GM12864 (cell line): ENCODE measurements at places on chromosomes 7 and 10.

- no peak for DNase-seq
These were observed 67.0 kb downstream of the WDR37 start for GRCh38 chr10:1123198-1123597.

GRCh38 chr7:31104361-31105255, 52.5 kb downstream of the ADCYAP1R1 start:
- no peak for DNase-seq

GRCh38 chr10:70435241-70436085, 6.0 kb downstream of the NODAL start:
- no peak for DNase-seq

DNA sequence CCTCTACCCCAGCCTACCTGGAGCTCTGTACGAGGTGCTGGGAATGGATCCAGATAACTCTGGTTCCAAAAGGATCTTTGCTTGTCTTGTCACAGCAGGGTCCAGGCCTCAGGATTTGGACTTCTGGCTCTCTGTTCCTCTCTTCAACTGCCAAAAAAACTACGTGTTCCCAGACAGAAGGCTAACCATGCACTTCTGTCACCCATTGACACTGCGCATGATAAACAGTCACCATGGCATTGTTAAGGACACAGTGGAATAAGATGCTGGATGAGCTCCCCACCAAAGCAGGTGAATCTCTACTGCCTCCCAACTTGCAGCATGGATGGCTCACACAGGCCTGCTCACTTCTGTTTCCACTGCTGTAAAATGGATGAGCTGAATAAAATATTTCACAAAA, 637.9 kb downstream of the TNS3 start:
- no peak for DNase-seq

- DNase-seq, result no peak
These were observed 355.1 kb downstream of the GALNT17 start for GRCh38 chr7:71486856-71487628.

DNA sequence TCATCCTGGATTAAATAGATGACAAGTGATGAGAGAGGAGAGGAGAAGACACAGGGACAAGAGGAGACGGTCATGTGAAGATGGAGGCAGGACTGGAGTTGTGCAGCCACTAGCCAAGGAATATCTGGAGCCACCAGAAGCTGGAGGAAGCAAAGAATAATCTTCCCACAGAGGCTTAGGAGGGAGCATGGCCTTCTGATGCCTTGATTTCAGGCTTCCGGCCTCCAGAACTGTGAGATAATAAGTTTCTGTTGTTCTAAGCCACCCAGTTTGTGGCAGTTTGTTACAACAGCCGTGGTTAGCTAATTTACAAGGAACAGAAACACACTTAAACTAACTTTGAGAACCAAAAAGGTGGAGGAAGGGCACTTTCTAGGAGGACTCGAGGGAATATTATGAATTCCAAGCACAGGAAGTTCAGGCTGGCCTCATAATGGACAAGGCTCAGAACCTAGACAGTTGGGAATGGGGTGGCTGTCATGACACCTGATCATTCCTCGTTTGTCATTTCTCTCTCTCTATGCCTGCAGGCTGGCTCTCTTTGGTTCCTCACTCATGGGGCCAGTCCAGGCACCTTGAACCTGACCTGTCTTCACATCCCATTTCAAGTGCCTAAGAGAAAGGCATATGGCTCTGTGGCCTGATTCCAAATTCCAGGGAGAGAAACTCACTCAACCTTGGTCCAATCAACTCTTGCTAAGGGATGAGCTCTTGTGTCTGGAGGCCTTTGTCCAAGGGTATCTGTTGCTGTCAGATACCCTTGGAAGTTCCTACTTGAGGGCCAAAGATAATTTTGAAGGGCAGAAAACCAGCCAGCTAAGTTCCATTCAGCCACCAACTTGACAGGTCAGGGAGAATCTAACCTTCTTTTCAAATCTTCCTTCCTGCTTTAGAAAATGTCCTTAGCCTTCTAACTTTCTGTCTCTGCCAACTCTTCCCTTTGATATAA, 33.5 kb upstream of the PDZD8 start:
- no peak for DNase-seq

DNA sequence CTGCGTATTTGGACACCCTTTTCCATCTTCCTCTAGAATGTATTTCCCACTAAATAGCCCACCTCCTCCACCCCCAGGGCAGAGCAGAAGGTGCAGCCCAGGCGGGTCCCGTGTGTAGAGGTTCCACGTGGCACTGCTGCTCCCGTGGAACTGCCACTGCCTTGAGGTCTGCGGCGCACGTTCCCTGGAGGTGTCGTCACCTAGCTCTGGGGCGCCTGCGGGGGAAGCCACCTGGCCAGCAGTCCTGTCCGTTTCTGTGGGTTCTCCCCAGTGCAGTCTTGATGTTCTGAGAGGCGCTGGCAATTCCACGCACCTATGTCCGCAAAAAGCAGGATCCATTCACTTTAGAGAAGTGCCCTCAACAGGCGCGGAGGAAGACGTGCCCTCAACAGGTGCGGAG, 21.9 kb downstream of the BNIP3 start:
- no peak for DNase-seq

- no peak for DNase-seq
These were observed 46.3 kb upstream of the TM9SF3 start for GRCh38 chr10:96632974-96633710.

GRCh38 chr7:114481999-114482398, 67.4 kb downstream of the FOXP2 start:
- DNase-seq, result no peak

DNA sequence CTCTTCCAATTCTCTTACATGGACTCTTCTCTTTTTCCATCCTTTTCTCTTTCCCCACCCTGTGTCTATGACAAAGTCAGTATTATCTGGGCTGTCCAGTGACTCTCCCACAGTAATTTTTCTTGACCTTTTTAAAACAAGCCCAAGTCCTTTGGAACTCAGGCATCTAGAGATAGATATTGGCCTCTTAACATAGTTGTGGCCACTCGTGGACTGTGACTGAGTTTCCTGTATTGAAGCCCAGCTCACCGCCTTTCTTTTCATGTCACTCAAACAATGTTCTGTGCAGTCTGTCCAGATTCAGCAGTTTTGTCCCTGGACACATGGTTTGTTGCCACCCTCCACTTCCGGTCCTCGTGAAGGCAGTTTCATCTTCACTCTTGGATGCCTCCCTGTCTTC, 110.9 kb upstream of the CDC14C start:
- DNase-seq, result no peak

- DNase-seq, result no peak
These were observed 884.5 kb upstream of the POT1 start for GRCh38 chr7:125814100-125814499.

GRCh38 chr7:670501-671390, 55.8 kb upstream of the DNAAF5 start:
- no peak for DNase-seq

- DNase-seq, result no peak
These were observed 842.5 kb downstream of the REEP3 start for GRCh38 chr10:64363687-64364086.
